Esophagus squamous epithelium (tissue), 5 donors: ENCODE measurements at places on chromosomes 16 and 17.
A peak's percentile ranks its signal among the peaks of the same experiment; 100 is the strongest.

GRCh38 chr16:18047761-18048160 is 288.8 kb downstream of the NPIPA8 start:
- DNase-seq, result no peak

DNA sequence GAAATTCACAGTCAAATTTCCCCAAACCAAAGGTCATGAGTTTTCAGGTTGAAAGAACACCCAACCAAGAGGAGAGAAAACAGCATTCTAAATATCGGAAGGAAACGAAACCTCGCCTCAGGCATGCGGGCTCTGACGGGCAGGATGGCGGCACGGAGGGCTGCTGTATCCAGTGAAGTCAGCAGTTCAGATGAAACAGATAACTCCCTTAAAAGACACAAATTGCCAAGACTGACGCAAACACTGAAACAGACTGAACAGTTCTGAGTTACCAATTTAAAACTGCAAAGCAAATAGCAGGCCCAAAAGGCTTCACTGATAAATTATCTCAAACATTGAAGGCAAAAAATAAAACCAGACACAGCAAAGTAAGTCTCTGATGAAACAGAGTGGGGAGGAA is 20.6 kb upstream of the CDH15 start:
- no peak for DNase-seq

GRCh38 chr17:79191270-79191934 is 116.8 kb downstream of the ENGASE start:
- DNase-seq, result no peak

- DNase-seq, result no peak
Measured at GRCh38 chr17:78364436-78365281, 4.8 kb upstream of the SOCS3 start.

DNA sequence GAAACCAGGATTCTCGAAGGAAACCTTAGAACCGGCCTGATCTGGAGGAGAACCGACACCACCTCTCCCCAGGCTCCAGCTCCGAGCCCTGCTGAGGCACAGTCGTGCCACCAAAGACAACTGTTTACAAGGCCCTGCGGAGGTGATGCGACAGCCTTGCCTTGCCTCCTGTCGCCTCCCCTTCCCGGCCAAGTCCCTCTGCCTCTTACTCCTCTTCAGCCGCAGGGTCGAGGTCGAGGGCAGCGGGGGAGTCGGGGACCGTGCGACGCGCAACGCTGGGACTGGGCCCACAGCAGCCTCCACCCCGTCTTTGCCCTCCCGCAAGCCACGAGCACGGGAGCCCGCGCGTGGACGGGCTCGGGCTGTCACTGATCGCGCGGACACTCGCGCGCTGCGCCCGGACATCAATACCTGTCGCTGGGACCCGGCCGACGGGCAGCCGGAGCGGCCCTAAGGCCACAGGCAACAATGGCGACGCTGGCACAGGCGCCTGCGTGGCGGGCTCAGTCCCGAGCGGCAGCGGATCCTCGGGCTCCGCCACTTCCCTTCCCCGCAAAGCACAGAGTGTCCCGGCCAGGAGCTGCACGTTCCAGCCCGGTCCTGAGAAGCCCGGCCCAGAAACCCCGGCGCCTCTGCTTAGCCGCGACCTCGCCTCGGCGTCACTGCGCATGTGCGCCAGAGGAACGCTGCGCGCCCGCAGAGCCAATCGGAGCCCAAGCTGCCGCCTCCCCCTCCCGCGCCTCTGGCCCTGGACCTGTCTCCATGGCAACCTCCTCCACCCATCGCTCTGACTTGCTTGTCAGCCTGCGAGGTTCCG is at the start of gene ZNF287:
ZNF287 (minus strand) TSS at position 664 of the 817 bp plus-strand sequence. CDS start 1,473 bp downstream, outside the sequence.
- DNase-seq, result peak; percentile 78

GRCh38 chr16:89481356-89481955 is 8.9 kb downstream of the ANKRD11 start:
- DNase-seq, result no peak

GRCh38 chr16:27639561-27640276 is 89.8 kb downstream of the KATNIP start:
- no peak for DNase-seq

- no peak for DNase-seq
Measured at GRCh38 chr16:77059446-77059845, 131.5 kb upstream of the MON1B start.

- no peak for DNase-seq
Measured at GRCh38 chr17:63476854-63477479, at the start of gene ACE. Gene ACE (plus strand): TSS chr17:63477061. CDS start chr17:63477095, 34 bp downstream.

DNA sequence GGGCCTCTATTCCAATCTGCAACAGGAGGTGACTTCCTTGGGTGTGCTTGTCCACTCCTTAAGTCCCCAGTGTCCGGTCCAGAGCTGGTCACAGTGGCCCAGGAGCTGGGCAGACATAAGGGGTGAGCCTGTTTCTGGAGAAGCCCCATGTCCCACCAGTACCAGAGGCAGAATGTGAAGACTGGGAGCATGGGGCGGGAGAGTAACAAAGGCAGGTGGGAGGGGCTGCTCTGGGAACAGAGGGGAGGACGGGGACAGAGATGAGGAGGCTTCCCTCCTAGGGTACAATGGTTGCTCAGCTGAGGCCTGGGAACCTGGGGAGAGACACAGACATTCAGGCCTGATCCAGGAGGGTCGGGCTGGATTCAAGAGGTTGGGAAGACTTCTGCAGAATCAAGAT is 323.3 kb upstream of the TNRC6C start:
- no peak for DNase-seq

DNA sequence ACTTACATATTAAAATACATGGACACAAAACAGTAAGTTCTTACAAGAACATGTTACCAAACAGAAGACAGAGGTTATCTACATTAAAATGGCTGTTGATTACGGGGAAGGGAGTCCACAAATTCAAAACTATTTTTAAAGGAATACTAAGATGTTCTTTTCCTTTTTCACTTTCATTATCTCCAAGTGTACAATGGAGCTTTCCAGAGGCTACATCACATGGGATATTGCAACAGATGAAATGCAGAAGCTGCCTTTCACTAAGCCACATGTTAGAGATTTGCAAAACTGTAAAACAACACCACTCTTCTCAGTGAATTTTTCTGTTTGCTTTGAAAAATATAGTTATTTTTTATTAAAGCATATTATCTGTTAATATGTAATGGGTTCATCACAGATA is 53.6 kb downstream of the XPO6 start:
- DNase-seq, result no peak

DNA sequence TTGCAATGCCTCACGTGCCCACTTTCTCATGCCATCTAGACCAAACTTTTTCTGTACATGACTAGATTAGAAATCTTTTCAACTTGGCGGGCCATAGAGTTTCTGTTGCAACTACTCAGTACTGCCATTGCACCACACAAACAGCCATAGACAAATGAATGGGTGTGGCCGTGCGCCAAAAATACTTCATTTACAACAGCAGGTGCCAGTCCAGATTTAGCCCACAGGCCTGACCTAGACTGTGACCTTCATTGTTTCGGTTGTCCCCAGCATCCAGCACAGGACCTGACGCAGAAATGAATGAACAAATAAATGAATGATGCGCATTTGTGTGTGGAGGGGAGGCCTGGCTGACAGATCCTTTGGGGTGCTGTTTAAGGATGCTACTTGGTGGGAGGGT is 14.3 kb upstream of the PDK2 start:
- DNase-seq, result no peak

GRCh38 chr17:21774263-21774662 is 81.9 kb downstream of the KCNJ18 start:
- DNase-seq, result no peak

- DNase-seq, result no peak
Measured at GRCh38 chr16:67967183-67967957, 1.1 kb downstream of the SLC12A4 start.

- DNase-seq, result no peak
Measured at GRCh38 chr16:22023505-22023904, 15.6 kb downstream of the MOSMO start.

DNA sequence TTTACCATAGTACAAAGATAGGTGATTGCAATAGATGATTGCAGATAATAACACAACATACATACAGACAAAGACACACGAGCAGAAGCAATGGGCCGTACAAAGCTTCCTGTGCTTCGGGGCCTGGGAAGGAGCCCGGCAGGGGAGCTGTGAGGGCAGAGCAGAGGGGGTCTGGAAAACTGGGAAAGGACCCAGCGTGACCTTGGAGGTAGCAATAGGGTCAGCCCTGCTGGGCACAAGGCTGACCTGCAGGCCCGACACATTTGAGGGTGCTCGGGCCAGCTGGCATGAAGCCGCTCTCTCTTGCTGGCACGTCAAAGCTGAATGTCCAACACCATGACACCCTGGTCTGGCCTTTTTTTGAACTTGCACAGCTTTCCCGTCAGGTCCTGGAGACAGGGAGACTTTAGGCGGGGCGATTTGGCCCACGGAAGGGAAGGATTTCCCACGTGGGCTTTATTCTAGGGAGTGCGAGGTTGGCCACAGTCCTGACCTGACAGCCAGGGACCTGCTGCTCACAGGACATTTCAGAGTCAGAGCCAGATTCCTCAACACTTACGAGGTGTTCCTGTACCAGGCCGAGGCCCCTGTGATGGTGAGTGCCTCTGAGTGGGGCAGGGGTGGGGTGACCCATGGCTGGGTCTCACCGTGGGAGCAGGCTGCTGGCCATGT is 83.2 kb downstream of the NTN1 start:
- DNase-seq, result no peak

DNA sequence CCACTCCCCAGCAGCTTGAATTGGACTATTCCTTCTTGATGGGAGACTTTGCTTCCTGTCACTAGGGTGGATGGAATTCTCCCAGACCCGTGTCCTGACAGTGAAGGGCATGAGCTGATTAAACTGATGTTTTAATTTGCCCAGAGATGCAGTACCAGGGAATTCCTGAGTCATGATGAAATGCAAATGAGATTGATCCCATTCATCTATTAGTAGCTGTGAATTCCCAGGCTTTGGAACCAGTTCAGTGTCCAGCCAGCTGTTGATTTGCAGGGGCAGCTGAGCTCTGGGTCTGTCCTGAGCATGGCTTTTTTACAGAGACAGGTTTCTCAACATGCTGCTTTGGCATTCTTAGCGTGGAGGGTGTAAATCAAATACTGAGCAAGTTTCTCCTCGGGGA is 157.9 kb downstream of the PITPNC1 start:
- DNase-seq, result no peak

DNA sequence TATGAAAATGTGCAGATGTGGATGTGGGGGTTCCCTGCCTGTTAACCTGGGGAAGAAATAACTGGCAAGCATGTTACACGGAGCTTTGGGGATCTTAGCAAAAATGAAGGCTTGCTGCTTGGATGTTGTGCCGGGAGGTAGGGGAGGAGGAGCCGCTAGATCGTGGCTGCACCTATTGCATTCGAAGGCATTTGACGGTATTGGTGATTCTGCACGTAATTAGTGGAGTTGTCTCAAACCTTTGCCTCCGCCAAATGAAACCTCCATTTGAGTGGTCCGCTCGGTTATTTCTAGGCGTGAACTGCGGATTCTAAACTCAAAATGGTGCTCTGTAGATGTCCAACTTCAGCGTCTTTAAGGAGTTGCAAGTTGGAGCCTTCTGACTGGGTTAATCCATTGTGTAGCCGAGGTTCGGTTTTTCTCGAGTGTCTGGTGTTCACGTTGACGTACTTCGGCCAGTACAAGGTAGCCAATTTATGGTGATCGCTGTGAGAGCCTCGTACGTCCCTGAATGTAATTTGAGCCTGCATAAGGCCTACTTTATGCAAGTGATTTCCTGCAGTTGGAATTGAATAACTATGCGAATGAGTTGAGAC is 1.5 kb downstream of the TNRC6C start:
- DNase-seq, result no peak

DNA sequence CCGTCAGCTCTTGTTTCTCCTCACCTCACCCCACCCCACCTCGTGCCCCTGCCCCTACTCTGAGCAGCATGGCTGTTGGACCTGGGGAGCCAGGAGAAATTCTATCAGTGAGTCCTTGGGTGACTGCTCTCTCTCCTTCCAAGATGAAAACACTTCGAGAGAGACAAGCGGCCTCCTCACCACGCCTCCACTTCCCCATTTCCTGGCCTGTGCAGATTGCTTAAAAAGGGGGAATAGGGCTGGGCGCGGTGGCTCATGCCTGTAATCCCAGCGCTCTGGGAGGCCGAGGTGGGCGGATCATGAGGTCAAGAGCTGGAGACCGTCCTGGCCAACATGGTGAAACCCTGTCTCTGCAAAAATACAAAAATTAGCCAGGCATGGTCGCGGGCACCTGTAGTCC is 9.5 kb downstream of the DLX4 start:
- no peak for DNase-seq

GRCh38 chr17:79650861-79651260 is 40.0 kb upstream of the RBFOX3 start:
- DNase-seq, result no peak

GRCh38 chr17:61302953-61303816 is 96.5 kb upstream of the TBX2 start:
- no peak for DNase-seq

GRCh38 chr16:10558746-10559641 is 21.4 kb downstream of the EMP2 start:
- DNase-seq, result no peak

- no peak for DNase-seq
Measured at GRCh38 chr16:89067677-89068443, 25.8 kb upstream of the ACSF3 start.

- DNase-seq, result no peak
Measured at GRCh38 chr16:81586417-81586816, 141.8 kb downstream of the CMIP start.

DNA sequence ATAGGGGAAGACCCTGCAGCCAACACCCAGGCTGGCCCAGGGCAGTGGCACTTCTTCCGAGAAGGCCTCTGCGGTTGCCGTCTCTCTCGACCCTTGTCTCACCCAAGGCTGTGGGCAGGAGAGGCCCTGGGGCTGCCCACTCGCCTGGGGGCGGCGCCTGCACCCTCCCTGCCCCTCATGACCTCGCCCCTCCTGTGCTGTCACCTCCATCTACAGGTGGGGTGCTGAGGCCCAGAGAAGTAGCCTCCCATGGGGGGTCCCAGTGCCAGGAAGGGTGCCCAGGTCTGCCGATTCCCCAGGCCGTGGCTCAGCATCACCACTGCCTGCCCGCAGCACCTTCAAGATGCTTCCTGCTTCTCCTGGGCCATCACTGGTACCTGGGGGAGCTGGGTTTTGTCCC is 992 bp downstream of the NLRC3 start:
- DNase-seq, result no peak

DNA sequence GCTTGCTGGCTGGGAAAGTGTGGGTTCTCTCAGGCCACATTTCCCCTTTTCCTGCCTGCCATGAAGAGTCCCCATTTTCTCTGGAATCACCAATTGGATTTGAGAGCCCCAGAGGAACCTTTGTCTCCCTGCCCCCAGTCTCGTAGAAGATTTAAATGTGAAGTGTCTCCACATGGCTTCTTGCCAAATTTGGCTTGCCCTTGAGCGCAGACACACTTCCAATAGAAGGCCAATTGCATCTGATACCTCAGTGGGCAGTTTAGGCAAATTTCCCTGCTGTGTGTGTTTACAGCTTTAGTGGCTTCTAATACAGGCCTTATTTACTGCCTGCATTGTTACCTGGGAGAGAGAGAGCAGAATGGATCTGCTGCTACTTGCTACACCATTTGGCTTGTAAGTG is 29.7 kb downstream of the CDK5R1 start:
- DNase-seq, result no peak
